ENCODE measurements at places on chromosomes 7 and 10.

DNA sequence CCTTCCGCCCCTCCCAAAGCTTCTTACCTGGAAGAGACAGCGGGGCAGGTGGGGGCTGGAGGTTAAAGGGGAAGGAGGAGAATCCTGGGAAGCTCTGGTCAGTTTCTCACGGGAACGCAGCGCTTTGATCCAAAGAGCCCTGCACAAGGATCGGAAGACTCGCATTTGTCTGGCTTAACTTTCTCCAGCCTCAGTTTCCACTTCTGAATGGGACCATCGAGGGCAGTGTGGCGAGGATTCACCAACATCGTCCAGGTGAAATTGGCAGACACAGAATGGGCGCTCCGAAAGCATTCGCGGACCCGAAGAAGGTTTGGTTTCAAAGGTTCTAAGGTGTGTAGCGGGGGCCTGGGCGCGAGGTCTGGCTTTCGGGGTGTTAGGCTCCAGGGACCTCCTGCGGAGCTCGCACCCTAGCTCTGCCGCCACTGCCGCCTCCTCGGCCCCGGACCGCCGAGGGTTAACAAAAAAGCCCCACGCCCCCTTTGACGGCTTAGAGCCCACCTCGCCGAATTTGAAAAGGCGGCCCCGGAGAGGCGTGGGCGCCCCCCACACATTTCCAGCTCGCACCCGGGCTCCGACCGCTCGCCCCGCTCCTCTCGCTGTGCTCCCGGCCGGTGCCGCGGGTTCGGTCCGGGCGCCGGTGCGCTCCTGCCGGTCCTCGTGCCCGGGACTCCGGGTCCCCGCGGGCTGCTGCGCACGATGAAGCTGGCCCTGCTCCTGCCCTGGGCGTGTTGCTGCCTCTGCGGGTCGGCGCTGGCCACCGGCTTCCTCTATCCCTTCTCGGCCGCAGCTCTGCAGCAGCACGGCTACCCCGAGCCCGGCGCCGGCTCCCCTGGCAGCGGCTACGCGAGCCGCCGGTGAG lies at the start of gene COL26A1:
Gene COL26A1 (plus strand): TSS at position 542 of the 862 bp plus-strand sequence. CDS start 158 bp downstream, at position 700.
- DNase-seq, result no peak

GRCh38 chr7:95628831-95629439 lies 32.6 kb upstream of the PDK4 start:
- no peak for DNase-seq

- DNase-seq, result no peak
These were observed 11.9 kb upstream of the COL1A2 start for GRCh38 chr7:94382746-94383145.

DNA sequence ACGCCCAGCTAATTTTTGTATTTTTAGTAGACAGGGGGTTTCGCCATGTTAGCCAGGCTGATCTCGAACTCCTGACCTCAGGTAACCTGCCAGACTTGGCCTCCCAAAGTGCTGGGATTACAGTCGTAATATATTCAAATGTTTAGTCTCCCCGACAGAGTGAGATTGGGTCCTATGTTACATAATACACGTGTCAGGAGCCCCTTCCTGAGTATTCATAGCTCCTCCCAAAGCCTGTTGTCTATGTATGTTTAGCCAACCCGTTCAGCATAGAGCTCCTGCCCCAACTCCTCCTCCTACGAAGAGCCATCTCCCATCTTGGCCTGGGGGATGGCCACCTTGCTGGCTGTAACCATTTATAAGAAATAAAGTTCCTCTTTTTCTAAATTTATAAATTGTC lies 2.7 kb upstream of the PPP2R2D start:
- DNase-seq, result no peak

- DNase-seq, result no peak
These were observed 34.6 kb upstream of the C10orf90 start for GRCh38 chr10:126705131-126705530.

GRCh38 chr7:158534598-158534997 lies 53.0 kb downstream of the PTPRN2 start:
- no peak for DNase-seq

- DNase-seq, result no peak
These were observed 58.2 kb downstream of the GPR141 start for GRCh38 chr7:37741776-37742175.

DNA sequence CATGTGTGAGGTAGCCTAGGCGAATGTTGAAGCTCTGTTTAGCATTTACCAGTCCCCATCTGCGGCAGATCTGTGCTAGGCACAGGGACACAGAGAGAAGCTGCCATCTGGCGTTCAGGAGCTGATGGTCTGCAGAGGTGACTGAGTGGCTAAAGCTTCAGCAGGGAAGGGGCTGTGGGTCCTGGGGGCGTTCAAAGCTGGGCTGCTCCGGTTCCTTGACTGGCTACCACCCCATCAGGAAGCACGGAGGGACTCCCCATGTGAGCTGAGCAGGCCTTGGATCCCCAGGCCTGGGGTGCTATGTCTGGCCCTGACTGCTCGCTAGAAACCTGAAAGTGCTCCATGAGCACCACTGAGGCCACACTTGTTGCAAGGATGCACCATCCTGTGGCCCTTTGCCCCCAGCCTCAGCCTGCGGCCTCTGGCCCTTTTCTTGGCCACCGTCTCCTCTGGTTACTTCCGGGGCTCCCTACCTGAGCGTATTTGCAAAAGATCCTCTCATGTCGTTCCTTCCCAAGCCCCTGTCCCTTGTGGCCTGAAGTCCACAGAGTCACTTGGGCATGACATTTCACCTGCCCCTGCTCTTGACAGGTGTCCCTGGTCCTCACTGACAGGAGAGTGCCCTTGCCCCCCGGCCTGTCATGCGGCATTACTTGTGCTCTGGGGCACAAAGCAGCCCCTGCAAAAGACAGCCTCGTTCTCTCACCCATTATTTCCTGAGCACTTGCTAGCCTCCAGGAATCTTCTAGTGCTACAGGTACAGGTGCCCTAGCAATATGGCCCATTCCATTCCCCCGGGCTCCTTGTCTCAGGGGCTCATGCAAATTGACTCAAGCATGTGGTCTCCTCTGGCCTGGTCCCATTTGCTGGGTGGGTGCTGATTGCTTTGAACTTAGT lies 108.1 kb downstream of the GLRX3 start:
- DNase-seq, result no peak

- no peak for DNase-seq
These were observed 44.7 kb downstream of the ABLIM1 start for GRCh38 chr10:114613237-114613979.

DNA sequence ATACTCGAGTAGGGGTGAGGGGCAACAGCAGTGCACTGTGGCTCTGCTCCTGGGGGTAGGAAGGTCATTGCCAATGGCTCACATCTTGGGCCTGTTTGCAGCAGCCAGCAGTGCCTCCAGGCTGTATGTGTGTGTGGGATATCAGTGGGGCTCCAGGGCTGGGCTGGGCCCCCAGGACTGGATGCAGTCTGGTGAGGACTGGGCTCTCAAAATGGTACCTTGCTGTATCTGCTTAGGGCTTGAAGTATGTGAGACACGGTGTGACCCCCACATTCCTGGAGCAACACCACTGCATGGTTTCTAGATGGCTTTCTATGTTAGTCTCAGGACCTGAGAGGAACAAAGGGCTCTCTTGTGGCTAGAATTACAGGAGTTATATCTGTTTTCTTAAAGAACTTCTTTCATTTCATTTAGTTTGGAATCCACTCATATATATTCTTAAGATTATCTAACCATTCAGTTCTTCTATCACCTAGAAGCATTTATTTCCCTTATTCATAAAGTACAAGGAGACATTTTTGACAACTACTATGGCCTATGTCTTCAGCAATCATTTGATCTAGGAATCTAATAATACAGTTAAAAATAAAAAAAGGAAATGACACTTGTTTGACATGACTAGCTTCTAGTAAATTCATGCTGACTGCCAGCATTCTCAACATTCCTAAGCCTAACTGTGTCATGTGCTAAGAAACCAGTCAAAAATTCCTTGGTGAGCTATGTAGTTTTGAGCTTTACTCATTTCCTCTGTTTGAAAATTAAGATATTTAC lies 443.2 kb upstream of the SEMA3A start:
- DNase-seq, result no peak

- no peak for DNase-seq
These were observed 224.7 kb downstream of the HECW1 start for GRCh38 chr7:43337191-43337590.

GRCh38 chr7:139767561-139767982 lies 10.2 kb downstream of the HIPK2 start:
- DNase-seq, result no peak

GRCh38 chr7:80921130-80921529 lies 2.3 kb upstream of the SEMA3C start:
- DNase-seq, result no peak

GRCh38 chr7:134637934-134638719 lies 8.5 kb upstream of the BPGM start:
- DNase-seq, result no peak

GRCh38 chr10:124733571-124734245 lies 10.5 kb downstream of the FAM53B start:
- DNase-seq, result no peak

- DNase-seq, result no peak
These were observed 73.4 kb downstream of the ARHGAP22 start for GRCh38 chr10:48531486-48531885.

- no peak for DNase-seq
These were observed 23.2 kb downstream of the RAPGEF5 start for GRCh38 chr7:22333680-22334141.

DNA sequence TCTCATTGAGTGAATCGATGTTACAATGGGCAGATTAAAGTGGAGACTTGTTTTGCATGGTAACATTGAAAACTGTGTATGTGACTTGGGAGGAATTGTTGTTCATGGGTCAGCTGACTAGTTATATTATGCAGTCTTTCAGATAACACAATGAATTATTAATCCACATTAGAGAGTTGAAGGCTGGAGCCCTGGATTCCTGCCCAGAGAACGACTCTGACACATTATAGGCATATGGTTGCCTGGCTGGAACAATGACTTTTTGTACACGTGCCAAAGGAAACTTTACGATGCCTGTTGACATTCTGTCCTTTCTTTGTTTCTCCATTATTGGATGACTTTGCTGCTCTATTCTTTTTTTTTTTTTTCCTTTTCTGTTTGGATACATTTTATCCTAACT lies 52.3 kb upstream of the TMEM229A start:
- DNase-seq, result no peak

- no peak for DNase-seq
These were observed 318.1 kb downstream of the KCNMA1 start for GRCh38 chr10:77319557-77319956.

GRCh38 chr10:4354382-4354812 lies 471.6 kb upstream of the AKR1E2 start:
- DNase-seq, result no peak

GRCh38 chr10:127151541-127151940 lies 44.9 kb downstream of the INSYN2A start:
- no peak for DNase-seq

DNA sequence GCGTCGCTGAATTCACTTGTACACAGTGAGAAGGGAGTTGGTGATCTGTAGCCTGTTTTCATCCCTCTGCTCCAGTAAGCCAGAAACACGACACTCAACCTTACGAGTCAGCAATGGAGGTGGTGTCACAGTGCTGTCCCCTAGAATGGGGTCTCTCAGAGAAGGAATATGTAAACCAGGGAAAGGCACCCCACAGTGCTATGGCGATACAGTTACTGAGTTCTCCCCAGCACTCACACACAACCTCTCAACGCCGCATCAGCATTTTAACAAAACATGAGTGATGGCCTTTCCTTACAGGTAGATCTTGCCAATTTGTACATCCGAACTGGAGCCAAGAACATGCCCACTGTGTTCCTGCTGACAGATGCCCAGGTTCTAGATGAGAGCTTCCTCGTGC lies 196.3 kb downstream of the CDCA7L start:
- DNase-seq, result no peak

DNA sequence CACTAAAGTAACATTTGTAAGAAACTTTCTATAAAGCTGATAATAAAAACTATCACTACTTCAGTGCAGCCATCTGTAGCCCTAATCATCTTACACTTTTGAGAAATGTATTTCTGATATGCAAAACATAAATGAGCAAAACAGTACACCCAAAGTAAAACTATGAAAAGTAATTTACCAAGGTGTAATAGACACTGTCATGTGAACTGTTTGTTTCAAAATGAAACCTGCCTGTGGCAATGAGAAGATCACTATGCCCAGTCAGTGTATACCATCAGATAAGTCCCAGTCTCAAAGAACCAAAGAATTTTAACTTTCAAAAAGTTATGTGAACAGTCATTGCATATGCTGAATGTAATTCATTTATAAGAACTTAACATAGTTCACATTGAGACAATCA lies 398.1 kb downstream of the CDC14C start:
- no peak for DNase-seq

DNA sequence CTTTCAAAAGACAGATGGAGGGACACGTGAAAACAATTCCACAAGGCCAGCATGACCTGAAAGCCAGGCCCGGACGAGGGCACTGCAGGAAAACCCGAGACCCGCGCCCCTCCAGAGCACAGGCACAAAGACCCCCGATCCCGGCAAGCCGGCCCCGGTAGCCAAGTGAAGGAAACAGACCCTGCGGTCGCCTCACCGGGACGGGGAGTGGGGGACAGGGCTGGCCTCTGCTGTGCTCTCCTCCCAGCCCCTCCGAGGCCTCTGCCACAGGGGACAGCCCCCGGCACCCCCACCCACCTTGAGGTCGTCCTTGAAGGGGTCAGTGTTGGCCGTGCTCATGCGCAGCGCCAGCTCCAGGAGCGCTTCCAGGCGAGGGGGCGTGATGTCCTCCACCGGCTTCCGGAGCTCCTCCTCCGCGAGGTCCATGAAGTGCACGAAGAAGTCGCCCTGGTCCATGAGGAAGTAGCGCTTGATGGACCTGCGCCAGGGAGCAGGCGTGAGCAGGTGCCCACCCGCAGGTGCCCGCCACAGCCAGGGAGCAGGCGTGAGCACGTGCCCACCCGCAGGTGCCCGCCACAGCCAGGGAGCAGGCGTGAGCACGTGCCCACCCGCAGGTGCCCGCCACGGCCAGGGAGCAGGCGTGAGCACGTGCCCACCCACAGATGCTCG lies 11.3 kb upstream of the ADAM8 start:
- DNase-seq, result no peak

- DNase-seq, result no peak
These were observed 50.2 kb downstream of the PDIA4 start for GRCh38 chr7:148978091-148978490.

DNA sequence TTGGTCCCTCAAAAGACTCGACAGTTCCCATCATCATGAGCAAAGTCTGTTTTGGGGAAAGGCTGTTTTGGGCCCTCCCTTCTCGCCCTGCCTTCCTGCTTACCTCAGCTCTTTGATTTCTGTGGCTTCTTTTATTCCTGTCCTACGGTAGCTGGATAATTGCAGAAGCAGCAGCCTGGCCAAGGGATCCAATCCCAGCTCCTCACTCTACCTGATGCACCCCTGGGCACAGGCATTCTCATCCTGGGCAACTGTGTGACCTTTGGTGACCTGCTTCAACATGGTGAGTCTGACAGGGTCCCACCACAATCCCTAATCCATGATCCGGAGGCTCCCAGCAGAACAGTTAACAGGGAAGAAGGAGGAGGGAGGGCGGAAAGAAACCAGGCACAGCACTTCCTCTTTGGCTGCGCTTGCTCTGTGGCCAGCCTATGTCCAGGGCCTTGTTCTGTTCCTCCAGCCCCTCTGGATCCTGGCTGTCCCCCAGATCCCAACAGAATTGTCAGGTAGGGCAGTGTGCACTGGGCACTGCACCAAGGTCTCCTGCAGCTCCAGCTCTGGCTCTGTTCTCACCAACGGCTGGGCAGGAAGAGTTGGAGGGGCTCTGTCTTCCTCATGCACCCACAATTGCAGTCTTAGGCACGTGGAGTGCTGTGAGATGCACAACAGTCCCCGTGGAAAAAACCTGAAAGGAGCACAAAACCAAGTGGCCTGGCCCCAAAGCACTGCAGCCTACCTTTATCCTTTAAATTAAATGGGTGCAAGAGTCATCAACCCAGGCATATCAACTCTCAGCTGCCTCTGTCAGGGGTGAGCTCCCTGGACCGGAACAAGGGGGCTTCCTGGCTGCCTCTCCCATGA lies 144.4 kb downstream of the PTPN20 start:
- no peak for DNase-seq
